ENCODE measurements at places on chromosomes 6 and 20.

GRCh38 chr20:46355778-46356177, 47.5 kb upstream of the CDH22 start:
- no peak for DNase-seq

DNA sequence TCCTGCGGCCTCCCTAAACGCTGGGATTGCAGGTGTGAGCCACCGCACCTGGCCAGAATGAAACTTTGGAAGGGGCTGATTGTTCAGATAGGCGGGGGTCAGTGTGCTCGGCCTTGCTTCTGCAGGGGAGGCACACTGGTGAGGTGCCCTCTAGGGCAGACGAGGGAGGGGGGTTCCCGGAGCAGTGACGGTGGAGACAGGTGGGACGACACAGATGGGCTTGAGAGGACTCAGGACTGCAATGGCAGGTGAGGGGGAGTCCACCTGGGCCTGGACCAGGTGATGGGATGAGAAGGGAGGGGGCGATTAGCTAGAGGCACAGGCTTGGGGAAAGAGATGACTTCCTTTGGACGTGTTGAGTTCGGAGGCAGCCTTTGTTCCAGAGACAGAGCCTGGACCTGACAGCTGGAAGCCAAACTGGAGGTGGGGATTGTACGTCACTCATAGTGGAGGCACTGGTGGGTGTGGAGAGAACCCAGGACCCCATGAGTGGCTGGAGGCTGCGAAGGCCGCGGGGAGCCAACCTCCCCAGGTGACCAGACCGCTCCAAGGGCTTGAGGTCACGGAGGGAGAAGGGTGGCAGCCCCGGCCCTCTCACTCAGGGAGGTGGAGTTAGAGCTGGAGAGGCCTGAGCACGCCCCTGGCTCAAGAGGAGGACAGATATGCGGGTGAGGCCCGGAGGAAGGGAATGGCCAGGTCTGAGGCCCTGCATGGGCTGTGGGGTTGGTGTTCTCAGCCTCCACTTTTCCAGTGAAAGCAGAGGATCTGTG, 10.5 kb upstream of the MAP1LC3A start:
- no peak for DNase-seq

DNA sequence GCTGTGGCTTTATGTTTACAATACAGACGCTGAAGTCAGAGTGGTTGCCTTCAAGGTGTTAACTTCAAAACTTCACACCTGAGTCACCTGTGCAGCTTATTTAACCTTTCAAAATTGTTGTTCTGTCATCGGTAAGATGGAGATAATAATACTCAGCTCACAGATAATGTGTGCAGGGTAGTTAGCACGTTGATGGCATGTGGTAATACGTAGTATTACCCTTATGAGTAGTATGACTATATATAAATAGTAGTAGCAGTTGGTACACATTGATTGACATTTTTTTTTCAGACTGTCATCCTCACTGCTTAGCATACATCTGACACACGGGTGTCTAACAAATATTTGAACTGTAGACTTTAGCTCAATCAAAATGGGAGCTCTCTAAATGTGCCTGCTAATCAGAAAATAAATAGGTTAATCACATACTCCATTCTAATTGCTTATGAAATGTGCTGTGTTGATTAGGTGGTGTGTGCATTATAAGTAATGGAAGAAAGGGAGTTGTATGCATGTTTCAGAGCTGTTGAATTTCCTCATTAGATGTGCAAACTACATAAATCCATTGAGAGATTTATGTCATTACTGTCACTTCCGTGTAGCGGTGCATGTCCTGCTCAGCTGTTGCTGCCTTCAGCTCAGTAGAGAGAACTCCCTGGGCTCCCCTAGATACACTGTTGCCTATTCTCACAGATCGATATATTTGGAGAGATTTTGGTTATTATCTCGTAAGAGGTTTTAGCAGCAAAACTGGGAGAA, 11.2 kb upstream of the MROH8 start:
- no peak for DNase-seq

- no peak for DNase-seq
These were observed 27.9 kb downstream of the GSS start for GRCh38 chr20:34927736-34928135.

DNA sequence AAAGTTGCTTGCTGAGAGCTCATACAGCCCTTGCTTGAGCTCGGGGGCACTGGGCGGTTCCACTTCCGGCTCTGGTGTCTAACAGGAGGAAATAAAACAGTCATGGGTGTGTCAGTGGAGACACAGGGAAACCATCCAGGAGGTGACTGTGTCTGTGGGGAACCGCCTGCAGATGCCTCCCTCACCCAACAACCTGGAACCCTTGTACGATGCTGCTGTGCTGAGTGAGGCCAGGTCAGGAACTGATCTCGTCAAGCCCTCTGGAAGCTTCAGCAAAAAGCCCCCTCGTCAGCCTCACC, 15.5 kb downstream of the TXNDC5 start:
- no peak for DNase-seq

DNA sequence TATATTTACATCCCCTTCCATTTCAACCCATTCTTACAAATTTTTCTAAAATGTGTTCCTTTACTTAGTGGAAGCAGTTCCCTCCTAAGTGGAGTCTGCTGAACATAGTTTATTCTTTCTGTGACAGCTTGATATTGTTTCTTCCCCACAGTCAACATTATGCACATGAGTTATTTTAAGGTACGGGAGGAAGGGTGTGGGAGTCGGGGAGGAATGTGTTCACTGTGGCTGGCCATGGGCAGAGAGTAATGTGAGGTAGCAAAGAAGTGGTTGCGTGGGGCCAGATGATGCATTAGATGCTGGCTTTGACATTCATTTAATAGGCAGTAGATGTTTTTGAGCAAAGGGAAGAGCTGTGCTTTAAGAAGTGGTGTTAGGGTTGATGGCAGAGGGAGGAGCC, 98.5 kb downstream of the ARMC2 start:
- DNase-seq = no peak

GRCh38 chr20:37627767-37628130, 66.1 kb upstream of the CTNNBL1 start:
- no peak for DNase-seq

GRCh38 chr6:34982424-34982852, 93.4 kb downstream of the ANKS1A start:
- no peak for DNase-seq

DNA sequence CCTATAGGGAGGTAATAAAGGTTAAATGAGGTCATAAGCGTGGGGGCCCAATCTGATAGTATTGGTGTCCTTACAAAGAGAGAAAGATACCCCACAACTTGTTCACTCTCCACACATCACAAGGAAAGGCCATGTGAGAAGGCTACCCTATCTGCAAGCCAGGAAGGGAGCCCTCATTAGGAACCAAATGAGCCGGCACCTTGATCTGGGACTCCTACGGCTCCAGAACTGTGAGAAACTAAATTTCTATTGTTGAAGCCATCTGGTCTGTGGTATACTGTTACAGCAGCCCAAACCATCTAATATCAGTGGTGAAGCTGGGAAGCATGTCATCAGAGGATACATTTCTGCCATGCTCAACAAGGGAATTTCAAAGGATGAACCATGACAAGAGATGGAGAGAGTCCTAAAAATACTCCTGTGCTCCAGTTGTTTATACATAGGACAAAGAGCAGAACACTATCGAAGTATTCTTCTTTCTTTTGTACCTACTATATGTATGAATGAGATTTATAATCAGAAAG, 10.4 kb downstream of the COX7A2 start:
- DNase-seq = no peak
